ENCODE measurements at places on chromosomes 7 and 10.
A peak's percentile ranks its signal among the peaks of the same experiment; 100 is the strongest.

- DNase-seq: no peak
These were observed 10.7 kb upstream of the FHIP2A start for GRCh38 chr10:114810926-114811325.

DNA sequence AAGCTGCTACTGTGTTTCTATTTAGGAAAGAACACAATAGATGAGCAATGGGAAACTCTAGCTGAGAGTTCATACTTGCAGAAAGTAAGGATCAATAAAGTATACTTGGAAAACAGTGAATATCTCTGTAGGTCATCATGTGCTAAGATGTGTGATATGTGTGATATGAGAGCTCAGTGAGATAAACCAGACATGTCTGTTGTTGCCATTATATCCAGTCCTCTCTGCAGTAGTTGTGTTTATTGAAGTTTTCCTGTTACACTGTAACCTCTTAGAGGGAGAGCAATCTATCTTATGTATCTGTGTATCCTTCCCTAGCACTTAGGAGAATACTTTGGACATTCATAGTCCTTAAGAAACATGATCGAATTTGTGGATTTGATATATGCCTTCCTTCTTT is 19.1 kb downstream of the TRUB1 start:
- no peak for DNase-seq

- no peak for DNase-seq
These were observed 59.9 kb downstream of the ADARB2 start for GRCh38 chr10:1677307-1677939.

DNA sequence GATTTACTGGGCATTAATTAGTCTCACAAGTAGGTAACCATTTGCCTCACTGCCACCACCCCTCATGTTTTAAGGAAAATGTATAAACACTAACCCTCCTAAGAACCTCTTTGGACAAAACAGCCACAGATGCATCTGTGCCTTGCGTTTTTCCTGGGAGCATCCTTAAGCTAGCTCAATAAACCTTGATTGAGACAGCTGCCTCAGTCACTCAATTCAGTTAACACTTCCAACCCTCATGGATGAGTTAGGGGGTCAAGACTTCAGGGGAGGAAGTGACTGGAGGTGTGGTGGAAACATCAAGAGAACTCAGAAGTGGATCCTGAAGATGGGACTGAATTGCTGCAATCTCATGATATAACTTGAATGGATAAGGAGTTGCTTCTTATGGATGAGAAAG is 31.5 kb downstream of the CUL2 start:
- DNase-seq: no peak

GRCh38 chr7:40714363-40715052 is 579.7 kb downstream of the SUGCT start:
- DNase-seq: no peak

- DNase-seq: no peak
These were observed 1.5 kb upstream of the EBLN1 start for GRCh38 chr10:22219308-22219707.

DNA sequence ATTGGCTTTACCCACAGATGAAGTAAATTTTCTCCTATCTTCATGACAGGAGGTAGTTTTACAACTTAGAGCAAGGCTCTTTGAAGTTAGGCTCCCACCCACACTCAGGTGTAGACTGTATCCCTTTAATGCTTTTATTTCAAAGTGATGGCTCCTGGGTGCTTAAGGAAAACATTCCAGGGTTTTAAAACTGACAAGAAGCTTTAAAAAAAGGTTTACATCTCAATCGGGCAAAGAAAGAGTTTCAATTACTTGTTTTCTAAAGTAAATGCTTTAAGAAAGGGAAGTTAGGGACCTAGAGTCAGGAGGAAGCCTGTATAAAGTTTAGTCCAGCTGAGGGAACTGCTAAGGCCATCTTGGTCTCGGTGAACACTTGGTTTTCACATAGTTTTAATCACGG is 1153.8 kb upstream of the C7orf33 start:
- DNase-seq: no peak

DNA sequence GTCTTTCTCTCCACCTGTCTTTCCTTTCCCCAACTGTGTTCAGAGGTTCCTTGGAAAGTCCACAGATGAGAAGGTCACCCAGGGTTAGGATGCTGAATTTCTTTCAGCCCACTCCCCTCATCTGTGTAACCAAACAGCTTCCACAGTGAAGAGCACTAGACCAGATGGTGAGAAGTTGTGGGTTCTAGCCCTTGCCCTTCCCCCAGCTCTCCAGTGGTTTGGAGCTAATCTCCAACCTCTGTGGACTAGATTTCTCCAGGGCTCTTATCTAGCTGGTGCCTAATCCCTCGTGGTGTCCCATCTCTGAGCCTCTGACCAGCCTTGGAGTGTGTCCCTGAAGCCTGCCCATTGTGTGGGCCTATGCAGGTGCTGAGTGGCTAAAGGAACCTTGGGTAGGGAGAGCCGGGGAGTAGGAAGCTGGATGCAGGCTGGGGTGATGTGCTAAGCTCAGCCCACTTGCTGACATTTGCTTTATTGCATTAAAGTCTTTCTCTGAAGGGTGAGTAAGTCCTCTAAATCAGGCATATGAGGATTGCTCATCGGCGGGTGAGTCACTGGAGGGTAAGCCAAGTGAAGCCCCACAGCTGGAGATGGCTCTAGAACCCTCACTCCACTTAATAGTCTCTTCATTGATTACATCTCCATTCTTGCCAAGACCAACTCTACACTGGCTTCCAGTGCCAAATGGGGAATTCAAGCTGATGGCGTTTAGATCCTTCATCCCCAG is 14.9 kb downstream of the DUSP5 start:
- DNase-seq: peak; percentile 59

- DNase-seq: peak; percentile 93
These were observed 32.8 kb downstream of the GOLGA7B start for GRCh38 chr10:97882142-97883091.

All from A549 (cell line).